ENCODE measurements at places on chromosomes 4 and X.

DNA sequence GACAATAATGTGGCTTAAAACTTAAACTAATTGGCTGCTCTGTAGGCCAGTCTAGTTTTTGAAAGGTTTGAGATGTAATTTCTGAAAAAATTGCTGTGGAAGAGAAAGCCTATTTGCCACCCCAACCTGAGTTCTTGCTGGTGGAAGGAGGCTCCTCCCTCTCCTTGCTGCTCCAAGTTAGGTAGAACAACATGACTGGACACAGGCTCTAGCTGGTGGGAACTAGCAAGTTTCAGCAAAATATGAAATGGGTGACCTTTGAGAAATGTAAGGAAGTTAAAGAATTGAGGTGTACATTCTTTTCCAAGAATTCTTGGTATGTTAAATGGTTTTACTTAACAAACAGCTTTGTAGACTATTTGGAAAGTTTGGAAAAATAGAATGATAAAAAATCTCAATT lies 8.0 kb downstream of the RPL34 start:
- no peak for DNase-seq

DNA sequence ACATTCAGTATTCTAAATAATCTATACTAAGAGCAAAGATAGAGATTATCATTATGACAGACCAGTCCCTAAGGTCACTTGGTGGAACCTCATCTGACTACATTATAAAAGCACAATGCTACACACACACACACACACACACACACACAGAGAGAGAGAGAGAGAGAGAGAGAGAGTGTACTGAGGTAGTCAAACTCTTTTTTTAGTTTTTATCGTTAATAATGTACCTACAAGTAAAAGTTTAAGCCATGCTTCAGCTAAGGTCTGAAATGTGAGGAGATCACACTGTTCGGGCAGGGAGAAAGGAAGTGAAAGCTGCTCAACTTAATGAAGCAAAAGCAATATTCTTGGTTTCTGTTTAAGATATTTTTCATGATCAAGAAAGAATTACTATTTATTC lies 75.8 kb upstream of the CCDC160 start:
- DNase-seq = no peak

DNA sequence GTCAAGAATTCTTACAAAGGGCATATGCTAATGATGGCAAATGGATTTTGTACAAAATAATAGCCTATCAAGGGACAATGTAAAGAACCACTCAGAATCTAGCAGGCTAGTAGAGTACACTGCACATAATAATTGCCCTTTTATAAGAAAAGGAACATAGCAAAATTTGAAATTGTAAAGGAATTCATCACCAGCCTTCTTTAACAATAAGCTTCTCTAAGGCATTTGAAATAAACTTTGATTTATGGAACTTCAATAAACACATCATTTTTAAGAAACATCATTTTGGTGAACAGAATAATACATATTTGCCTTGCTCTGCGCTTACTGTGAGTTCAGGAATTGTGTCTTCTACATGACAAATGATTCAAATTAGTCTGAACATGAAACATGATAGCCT lies 9.7 kb upstream of the ATP10D start:
- no peak for DNase-seq

DNA sequence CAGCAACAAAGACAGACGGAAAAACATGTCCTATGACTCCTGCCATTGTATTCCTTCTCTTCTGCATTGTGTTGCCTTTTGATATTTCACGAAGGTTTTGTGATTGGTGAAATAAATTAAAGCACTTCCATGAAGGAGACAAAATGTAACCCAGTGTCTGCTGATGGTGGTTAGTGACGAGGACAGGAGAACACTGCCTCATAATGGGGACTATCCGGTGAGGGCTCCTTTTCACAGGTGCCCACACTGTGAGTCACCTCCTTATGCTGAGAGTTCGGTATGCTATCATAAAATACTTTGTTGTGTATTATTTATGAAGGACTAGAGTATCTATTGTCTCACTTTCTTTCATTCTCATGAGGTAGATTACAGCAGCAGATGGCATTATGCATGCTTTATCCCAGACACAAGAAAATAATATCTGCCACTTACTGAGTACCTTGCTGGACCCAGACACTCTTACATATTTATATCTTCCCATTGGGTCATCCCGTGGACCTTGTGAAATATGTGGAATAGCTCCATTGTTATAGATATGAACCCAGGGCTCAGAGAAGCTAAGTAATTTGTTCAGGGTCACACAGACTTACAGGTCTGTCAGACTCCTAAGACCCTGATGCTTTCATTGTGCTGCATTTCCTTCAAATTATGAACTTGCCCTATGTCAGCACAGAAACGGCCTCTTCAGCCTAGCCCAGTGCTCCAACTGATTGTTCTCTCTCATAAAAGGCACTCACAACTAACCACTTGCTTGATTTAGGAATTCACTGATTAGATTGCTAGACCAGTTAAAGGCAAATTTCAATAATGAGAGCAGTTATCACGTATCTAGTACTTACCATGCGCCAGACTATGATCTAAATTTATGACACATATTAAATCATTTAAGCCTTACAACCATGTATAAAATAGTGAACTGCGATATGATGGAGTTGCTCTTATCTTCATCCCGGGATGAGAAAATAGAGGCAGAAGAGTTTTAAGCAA lies 31.2 kb downstream of the PLS3 start:
- no peak for DNase-seq

DNA sequence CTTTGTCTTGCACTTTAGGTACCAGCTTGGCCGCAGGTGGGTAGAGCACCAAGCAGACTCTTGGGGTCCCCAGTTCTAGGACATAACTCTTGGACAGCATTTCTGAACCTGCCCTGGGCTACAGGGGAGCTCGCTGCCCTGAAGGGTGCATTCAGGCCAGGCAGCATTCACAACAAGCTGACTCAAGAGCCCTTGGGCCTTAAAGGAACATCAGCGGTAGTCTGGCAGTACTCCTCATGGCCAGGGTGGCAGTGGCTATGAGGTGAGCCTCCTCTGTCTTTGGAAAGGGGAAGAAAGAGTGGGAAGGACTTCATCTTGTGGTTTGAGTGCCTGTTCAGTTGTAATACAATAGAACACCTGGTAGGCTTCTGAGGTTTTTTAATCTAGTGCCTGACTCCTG lies 24.8 kb upstream of the SMARCA5 start:
- DNase-seq = no peak

All from CMK (cell line).